Kasumi-1 (cell line): ENCODE measurements at places on chromosomes 13 and 19.
A peak's percentile ranks its signal among the peaks of the same experiment; 100 is the strongest.

DNA sequence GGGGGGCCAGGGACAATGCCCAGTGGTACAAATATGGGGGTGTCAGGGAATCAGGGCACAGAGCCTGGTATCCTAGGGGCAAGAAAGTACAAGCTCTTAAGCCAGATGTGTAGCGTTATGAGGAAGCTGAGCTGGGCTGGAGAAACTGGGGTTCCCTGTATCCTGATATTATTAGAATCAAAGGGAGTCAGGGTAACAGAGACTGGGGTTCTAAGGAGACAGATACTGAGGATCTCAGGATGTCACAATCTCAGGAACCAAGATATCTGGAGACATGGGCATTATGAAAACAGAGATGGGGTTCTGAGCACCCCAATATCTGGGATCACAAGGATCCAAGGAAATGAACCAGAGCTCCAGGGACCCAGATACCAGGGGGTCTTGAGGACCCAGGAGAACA is 784 bp downstream of the BCL3 start:
- DNase-seq, result no peak

- DNase-seq, result no peak
Measured at GRCh38 chr13:99572131-99572530, 70.9 kb downstream of the TM9SF2 start.

GRCh38 chr19:18776736-18777135 is 14.4 kb downstream of the COMP start:
- no peak for DNase-seq

DNA sequence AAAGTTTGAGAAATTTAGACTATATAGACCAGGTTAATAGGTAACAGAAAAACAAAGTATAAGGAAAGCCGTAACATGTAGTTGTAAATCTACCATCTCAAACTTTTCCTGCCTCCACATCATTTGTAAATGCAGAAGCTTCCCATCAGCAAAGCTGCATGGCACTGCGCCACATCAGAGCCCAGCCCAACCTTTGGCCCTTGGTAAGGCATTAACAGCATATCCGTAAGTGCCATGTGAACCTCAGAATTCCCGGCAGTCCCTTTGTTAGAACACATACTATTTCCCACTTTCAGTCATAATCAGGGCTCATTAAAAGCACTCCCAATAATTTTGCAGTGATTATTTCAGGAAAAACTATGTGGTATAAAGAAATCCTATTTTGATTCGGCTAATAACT is 51.6 kb downstream of the MPHOSPH8 start:
- no peak for DNase-seq

GRCh38 chr13:101572456-101572855 is 120.0 kb downstream of the ITGBL1 start:
- no peak for DNase-seq

GRCh38 chr13:28313579-28313978 is 175.2 kb downstream of the PAN3 start:
- DNase-seq, result peak; percentile 15

DNA sequence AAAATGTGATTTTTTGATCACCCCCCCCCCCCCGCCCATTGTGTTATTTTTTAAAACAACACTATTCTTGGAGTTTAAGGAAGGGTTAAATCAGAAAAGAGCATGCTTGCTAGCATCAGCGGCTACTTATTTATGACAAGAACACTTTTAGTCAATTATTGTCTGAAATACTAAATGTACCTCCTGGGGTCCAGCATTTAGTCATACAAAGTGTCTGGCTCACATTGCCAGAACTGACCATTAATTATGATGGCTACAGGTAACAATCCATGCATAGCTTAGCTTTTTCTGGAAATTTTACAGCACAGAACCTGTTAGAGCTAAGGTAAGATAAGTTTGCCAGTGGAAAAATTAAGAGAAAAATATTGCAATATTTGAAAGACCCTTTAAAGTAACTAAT is 90.1 kb downstream of the PCDH9 start:
- no peak for DNase-seq

DNA sequence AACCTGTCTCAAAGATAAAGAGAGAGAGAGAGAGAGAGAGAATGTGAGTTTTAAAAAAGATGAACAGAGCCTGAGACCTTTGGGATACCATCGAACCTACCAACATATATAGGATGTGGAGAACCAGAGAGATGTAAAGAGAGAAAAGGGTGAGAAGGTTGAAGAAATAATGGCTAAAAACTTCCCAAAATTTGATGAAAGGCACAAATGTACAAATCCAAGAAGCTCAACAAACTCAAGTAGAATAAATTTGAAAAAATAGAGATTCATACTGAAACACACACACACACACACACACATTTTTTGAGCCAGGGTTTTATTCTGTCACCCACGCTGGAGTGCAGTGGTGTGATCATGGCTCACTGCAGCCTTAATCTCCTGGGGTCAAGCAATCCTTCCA is 16.3 kb downstream of the ZNF558 start:
- DNase-seq, result no peak

GRCh38 chr13:46550822-46551221 is 2.1 kb upstream of the LRCH1 start:
- no peak for DNase-seq

- no peak for DNase-seq
Measured at GRCh38 chr13:95499811-95500712, 52.5 kb upstream of the CLDN10 start.

GRCh38 chr19:55240713-55241020 is 12.1 kb upstream of the TMEM86B start:
- DNase-seq, result no peak

DNA sequence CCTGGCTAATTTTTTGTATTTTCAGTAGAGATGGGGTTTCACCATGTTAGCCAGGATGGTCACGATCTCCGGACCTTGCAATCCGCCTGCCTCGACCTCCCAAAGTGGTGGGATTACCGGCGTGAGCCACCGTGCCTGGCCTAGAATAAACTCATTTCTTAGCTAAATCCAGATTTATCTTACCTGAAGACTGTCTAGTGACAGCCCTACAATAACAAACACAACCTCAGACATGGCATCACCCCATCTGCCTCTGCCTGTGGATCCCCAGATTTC is 5.0 kb downstream of the ZNF44 start:
- DNase-seq, result no peak

GRCh38 chr19:55146078-55146704 is 2.8 kb downstream of the TNNT1 start:
- peak; percentile 72 for DNase-seq

- peak; percentile 92 for DNase-seq
Measured at GRCh38 chr19:10505583-10506229, 2.5 kb upstream of the KEAP1 start.

DNA sequence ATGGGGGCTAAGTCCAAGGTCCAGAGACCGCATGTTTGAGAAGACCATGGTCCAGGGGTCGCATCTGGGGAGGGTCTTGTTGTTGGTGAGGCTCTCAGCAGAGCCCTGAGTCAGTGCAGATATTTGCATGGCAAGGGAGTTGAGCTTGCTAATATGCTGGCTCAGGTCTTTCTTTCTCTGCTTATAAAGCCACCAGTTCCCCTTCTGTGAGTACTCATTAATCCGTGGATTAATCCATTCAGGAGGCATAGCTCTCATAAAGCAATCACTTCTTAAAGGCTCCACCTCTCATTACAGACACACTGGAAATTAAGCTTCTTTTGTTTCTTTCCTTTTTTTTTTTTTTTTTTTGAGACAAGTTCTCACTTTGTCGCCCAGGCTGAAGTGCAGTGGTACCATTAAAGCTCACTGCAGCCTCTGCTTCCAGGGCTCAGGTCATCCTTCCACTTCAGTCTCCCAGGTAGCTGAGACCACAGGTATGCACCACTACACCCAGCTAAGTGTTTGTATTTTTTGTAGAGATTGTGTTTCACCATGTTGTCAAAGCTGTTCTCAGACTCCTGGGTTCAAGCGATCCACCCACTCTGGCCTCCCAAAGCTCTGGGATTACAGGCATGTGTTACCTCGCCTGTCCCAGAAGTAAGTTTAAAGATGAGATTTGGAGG is 216.4 kb downstream of the SLITRK5 start:
- DNase-seq, result no peak

DNA sequence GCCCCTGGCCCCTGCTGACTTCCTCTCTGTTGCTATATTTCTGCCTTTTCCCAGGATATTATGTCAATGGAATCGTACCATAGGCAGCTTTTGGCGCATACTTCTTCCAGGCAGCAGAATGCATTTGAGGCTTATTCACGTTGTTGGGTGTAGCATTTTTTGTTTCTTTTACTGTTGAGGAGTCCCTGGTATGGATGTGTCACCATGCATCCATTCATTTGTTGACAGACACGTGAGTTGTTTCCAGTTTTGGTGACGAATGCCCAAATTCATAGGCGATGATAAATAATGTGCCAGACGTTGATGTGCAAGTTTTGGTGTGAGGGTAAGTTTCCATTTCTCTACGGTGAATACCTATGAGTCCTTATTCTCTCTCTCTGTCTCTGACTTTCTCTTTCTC is 5.0 kb downstream of the NFILZ start:
- DNase-seq, result no peak

DNA sequence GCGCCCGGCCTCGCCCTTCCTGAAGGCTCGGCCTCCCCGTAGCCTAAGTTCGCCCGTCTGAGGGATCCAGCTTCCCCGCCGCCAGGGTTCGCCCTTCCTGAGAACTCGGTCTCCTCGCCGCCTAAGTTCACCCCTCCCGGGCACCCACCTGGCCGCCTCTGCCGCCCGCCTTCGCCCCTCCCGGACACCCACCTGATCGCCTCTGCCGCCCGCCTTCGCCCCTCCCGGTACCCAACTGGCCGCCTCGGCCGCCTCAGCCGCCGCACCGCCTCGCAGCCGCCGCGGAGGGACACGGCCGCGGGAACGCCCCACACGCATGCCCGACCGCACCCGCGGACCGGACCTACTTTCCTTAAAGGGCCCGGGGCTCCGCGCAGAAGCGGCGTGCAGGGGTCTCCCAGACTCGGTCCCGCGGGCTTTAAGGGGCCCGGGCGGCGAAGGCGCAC is at the start of gene MOB3A:
TSS of gene MOB3A (minus strand) at position 293 of the 446 bp plus-strand sequence. CDS start 17,766 bp downstream, outside the sequence.
- DNase-seq, result peak; percentile 75

- no peak for DNase-seq
Measured at GRCh38 chr13:20501120-20501519, 24.5 kb downstream of the CRYL1 start.

GRCh38 chr13:82436099-82436585 is 1446.1 kb downstream of the SLITRK1 start:
- DNase-seq, result no peak

DNA sequence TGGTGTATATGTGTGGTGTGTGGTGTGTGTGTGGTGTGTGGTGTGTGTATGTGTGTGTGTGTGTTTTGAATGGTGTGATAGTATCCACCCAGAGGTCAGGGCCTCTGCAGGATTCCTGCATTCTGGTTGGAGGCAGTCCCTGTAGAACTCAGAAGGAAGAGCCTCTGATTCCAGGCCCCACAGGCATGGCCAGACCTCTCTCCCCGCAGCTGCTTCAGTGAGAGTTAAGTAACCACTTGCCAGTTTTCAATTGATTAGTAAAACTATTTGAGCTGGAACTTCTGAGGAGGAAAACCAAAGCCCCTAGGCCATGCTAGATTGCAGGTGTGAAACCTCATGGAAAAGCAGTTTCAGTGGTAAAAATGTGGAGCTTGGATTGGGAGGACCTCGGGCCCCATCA is 2.1 kb downstream of the ATP12A start:
- no peak for DNase-seq

DNA sequence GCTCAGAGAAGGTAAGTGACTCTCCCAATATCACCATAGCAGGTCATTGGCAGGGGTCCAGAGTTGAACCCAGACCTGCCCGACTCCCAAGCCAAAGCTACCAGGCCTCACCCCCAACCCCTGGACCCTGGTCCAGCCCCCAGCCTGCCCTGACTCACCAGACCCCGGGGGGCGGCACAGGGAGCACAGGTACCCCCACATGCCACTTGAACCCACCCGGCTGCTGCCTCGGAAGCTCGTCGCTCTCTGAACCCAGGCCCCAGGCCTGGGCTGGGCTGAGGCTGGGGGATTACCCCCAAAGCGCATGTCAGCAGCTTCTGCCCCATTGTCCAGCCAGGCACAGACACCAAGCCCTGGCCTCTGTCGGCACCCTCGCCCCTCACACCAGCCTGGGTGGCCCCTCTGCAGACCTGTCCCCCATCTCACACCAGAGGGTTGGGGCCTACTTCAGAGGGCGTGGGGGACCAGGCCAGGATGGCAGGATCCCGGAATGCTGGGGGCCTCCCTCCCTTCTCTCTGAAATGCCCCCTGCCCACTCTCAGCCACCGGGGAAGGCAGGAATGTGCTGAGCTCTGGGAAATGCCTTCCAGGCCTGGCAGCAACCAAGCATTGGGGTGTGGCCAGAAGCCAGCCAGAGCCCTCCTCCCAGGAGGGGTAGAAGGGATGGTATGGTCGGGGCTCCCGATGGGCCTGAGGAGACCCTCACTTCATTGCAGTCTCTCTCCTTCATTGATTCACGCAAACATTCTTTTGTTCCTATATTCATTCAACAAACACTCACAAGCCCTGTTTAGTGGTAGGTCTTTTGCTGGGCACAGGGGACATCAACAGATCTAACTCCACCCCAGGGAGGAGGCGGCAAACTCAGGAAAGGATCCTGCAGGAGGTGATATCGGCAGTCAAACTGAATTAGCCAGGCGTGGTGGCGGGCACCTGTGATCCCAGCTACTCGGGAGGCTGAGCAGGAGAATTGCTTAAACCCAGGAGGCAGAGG is 1.7 kb upstream of the PRX start:
- DNase-seq, result no peak

DNA sequence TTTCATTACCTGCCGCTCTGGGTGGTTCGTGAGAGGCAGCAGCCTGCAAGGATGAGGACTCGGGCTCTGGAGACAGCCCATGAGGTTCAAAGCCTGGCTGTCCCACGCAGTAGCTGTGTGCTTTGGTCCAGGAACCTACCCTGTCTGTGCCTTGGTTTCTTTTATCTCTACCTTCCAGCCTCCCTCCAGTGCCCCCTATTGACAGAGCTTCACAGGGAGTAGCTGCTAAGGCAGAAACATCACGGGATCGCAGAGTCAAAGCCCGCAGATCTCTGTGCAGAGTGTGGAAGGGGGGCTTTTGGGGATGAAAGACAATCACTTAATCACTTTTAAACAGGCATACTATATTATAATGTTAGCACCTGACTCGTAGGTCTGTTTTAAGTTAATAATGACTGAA is 16.2 kb downstream of the ZNF71 start:
- DNase-seq, result no peak

- DNase-seq, result no peak
Measured at GRCh38 chr19:9849791-9850190, 14.7 kb downstream of the PIN1 start.

- no peak for DNase-seq
Measured at GRCh38 chr13:44413095-44413494, 39.5 kb downstream of the SERP2 start.

DNA sequence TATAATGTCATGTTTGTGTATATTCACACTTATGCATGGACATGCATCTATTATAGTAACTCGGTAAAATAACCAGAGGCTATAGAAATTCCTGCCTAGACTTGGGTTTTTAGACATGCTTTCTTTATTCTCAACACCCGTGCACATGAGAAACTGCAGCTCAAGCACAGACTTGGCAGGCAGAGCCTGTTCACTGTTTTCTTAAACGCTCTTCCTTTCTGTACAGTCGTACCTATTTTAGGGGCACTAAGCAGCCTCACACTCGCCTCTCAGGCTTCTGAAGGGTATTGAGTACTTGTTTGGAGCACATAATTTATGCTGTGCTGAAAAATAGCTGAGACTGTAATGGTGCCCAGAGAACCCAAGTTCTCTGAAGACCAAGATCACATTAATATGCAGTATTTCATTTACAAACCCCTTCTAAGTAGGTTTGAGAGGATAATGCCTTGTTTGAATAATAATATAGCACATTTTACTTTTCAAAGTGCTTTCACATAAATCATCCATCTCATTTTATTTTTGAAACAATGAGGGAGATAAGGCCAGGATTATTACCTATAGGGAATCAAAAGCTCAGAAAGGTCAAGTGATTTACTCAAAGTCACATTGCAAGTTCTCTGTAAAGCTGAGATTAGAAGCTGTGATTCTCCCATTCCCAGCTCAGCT is 429.9 kb downstream of the SPRY2 start:
- no peak for DNase-seq
